ENCODE measurements at places on chromosomes 2 and 18. TPM values are rescaled to one million over a fixed set of nuclear protein-coding genes. Genes with fewer than 3 reads are reported as not detected.

The ESCO1 gene
- total RNA-seq, result 10.1 TPM

The DQX1 gene
- total RNA-seq, result not detected

The NEUROD1 gene
- total RNA-seq, result not detected

The SDC1 gene
- 0.42 TPM for total RNA-seq

The HSPD1 gene
- total RNA-seq, result 152 TPM

The TTN gene
- 3,610 TPM for total RNA-seq

The STARD6 gene
- total RNA-seq, result not detected

The SKOR2 gene
- total RNA-seq, result not detected

The C2orf68 gene
- 29.2 TPM for total RNA-seq

The RAB6D gene
- 0.07 TPM for total RNA-seq

The RAB27B gene
- 0.10 TPM for total RNA-seq

The KCNE4 gene
- 3.0 TPM for total RNA-seq

The STON1 gene
- 6.7 TPM for total RNA-seq

The NOSTRIN gene
- 11.5 TPM for total RNA-seq
